Right cardiac atrium (tissue), 5 donors: ENCODE measurements at places on chromosomes 1 and 21.
A peak's percentile ranks its signal among the peaks of the same experiment; 100 is the strongest.

DNA sequence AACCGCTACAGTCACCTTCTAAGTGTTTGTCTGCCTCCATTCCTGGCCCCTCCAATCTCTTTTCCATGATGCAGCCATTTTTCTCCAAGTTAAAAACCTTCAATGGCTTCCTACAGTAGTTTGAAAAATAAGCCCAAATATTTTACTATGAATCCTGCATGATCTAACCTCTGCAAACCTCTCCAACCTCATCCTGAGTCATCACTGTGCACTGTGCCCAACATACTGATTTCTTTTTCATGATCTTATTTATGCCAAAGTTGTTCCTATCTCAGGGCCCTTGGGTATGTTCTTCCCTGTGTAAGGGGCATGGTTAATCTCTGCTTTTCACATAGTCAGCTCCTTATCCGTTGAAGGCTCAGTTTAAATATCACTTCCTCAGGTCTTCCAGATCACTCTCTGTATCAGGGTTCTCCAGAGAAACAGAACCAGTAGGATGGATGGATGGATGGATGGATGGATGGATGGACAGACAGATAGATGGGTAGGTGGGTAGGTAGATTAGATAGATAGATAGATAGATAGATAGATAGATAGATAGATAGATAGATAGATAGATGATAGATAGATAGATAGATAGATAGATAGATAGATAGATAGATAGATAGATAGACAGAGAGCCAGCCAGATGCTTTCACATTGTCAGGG lies 18.1 kb upstream of the PTPN14 start:
- DNase-seq, result no peak

- no peak for DNase-seq
Measured at GRCh38 chr1:231814521-231814920, 187.9 kb downstream of the DISC1 start.

GRCh38 chr1:57996400-57996799 lies 550.1 kb downstream of the OMA1 start:
- no peak for DNase-seq

GRCh38 chr1:168092566-168093355 lies 44.0 kb downstream of the GPR161 start:
- no peak for DNase-seq

GRCh38 chr1:6464514-6464836 lies 1.5 kb downstream of the TNFRSF25 start:
- DNase-seq, result peak; percentile 67

DNA sequence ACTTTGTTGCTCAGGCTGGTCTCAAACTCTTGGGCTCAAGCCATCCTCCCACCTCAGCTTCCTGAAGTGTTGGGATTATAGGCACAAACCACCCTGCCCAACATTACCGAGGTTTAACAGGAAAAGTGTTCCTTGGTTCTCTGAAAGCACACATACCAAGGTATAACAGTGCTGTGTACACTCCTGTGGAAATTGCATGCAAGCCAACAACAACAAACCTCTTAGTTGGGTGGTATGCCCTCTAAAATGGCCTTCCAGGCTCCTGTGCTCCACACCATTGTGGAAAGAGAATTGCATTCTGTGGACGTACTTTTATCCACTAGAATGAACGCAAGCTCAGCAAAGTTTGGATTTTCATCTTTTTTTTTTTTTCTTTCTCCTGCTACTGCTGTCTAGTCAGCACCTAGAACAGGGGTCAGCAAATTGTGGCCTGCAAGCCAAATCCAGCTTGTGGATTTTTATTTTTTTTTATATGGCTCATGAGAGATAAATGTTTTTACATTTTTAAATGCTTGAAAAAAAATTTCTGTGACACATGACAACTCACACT lies 192.2 kb upstream of the TNR start:
- no peak for DNase-seq

GRCh38 chr1:31936278-31936980 lies 1.7 kb downstream of the PTP4A2 start:
- no peak for DNase-seq

GRCh38 chr1:21903638-21904453 lies 33.3 kb downstream of the HSPG2 start:
- DNase-seq, result peak; percentile 79

DNA sequence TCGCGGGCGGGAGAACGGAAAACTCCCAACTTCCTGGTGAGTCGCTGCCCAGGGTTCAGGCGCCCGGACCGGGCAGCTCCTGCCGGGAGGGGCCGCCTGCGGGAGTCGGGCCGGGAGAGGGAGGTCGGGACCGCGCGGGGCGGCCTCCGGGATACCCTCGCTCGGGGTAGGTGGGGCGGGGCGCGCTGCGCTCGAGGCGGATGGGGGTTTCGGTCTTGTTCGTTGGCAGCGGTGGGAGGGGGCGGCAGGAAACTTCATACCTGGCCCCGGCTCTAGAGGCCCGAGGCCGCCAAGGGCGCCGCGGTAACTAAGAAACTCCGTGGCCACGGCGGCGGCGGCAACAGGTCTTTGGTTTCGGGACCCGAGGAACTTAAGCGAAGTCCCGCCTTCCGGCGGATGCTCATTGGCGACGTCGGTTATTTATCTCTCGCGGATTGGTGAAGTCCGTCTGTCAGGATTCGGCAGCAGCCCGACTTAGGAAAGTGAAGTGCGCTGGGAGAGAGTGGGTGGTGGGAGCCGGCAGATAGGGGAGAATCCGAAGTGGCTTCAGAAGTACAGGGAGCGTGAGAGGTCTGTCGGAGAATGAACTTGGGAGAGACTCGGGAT lies 546 bp downstream of the NEK7 start:
- peak; percentile 89 for DNase-seq

DNA sequence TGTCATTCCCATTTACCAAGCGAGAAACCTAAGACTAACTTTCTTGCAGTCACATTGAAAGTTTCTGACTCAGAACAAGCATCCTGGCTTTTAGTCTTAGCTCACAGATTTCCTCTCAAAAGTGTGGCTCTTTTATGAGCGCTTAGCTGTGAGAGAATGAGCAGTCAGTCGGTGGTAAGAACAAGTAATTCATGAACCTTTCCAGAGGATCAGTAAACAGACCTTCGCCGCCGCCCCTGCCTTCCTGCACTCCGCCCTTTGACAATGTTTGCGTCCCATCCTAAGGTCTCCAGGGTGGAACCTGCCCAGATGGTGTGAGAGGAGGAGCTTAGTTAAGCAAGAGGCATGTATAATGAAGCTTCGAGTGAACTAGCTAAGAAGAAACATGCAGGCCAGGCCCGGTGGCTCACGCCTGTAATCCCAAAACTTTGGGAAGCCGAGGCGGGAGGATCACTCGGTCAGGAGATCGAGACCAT lies 142.4 kb downstream of the GLUL start:
- DNase-seq, result no peak

- no peak for DNase-seq
Measured at GRCh38 chr1:228172591-228173527, 7.3 kb downstream of the IBA57 start.

DNA sequence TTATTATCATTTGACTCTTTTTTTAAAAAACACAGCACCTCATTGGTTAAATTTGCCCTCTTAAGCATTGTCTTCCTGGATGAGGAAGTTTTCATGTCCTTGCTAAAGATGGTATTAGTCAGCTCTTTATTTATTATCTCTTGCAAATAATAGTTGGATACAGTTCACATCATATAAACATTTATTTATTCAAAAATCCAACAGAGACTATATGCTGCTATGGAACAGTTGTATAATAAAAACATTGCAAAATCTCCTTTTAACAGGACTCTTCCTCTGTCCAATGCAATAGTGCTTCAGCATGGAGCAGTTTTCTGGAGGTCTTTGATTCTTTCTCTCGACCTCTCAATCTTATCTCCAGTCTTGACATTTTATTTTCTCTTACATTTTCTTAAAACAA lies 49.5 kb upstream of the VCAM1 start:
- no peak for DNase-seq

DNA sequence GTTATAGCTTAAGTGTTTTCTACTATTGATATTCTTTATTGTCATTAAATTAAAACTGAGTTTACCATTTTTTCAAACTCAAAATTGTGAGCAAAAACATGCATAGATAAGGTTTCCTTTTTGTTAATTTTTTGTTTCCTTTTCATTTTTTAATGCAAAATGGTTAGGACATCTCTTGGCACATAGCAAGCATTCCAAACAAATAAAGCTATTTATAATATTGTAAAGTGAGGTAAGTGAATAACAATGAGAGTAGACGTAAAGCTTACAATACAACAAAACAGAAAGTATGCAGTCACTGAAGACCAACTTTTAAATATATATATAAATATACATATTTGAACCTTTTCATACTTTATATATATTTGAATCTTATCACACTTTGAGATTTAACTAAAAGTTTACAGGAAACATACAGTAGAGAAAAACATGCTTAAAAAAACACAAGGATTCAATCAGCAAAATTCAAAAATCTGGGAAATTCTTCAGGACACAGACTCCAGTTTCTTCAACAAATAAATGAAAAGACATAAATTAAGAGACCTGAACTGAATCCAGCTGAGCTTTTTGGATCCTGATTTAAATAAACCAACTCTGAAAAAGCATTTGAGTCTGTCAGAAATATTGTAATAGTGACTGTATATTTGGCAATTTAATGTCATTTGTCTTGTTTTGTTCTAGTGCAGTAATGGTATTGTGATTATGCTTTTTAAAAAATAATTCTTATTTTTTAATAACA lies 67.5 kb upstream of the SAMSN1 start:
- DNase-seq, result no peak

DNA sequence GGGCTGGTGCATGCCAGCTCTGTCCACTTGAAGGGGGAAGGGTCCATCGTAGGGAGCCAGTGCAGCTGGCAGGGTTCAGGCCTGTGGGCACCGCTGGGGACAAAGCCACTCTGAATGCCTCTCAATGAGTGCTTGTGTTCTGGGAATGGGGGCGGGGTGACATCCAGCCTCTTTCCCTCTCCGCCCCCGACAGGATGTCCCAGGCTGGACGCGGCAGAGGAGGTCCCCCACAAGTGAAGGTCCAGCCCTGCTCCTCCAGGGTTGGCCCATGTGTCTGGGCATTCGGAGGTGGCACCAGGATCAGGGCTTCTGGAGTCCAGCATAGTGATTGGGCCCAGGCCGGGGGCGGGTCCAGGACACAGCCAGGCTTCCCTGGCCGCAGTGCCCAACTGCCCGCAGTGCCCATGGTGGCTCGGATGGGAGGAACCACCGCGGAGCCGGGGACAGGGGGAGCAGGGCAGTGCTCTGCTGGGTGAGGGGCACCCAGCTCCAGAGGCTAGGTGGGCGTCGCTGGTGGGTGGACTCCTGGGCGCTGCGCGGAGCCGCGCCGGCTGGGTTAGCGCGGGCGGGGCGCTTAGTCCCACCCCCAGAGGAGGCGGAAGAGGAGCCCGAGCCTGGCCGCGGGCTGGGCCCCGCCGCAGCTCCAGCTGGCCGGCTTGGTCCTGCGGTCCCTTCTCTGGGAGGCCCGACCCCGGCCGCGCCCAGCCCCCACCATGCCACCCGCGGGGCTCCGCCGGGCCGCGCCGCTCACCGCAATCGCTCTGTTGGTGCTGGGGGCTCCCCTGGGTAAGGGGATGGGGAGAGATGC lies at the start of gene SHISA4:
Gene SHISA4, plus strand, starts transcription at position 617 of the 808 bp plus-strand sequence. Its CDS starts 97 bp downstream, at position 714.
- DNase-seq, result peak; percentile 82

DNA sequence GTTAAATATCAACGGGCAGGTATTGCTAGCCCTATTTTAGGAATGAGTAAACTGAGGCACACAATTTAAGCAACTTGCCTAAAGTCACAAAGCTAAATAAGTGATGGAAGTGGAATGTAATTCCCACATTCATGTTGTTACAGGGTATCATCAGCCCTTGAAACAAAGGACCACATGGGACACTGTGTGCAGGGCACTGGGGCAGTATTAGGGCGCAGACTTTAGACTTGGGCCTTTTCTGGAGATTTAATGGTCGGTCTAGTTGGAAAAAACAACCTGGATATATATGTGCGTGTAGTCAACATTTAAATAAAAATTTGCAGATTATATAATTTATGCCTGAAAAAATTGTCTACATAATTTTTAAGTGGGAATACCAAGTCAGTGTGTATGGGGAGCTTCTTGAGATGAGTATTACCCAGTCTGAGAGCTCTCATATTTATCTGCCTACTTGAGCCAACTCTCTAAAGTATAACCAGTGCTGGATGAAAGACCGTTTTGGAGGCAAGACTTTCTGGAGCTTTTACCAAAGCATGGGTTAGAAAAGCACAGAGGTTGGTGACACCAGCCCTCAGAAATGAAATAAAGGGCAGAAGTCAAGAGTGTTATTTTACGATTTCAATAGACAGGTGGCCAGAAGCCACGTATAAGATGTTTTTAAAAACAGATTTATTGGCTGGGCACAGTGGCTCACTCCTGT lies 1.6 kb downstream of the KDM1A start:
- no peak for DNase-seq

DNA sequence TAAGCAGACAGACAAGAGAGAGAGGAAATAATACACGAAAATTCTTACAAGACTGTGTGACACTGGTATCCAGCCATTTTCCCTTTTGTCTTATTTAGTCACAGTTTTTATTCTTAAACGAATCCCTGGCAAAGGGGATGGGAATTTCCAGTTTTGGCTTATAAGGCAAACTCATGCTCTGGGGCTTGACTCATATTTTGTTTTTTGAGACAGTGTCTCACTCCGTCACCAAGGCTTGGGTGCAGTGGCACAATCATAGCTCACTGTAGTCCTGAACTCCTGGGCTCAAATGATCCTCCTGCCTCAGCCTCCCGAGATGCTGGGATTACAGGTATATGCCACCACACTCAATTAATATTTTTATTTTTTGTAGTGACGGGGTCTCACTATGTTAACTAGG lies 31.9 kb downstream of the PTGER3 start:
- DNase-seq, result no peak

DNA sequence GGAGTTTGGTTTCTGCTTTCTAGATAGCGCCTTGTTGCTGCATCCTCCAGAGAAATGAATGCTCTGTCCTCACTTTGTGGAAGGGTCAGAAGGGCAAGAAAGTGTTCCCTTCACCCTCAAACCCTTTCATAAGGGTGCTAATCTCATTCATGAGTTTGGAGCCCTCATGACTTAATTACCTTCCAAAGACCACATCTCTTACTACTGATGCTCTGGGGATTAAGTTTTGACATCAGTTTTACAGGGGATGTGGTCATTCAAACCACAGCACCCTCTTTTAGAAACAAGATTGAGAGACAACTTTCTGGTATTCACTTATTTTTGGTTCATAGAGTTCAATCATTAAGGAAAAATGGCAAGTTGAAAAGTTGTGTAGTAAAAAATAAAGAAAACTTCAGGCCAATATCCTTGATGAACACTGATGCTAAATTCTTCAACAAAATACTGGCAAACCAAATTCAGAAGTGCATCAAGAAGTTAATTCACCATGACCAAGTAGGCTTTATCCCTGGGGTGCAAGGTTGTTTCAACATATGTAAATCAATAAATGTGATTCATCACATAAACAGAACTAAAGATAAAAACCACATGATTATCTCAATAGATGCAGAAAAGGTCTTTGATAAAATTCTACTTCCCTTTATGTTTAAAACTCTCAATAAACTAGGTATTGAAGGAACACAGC lies 442.1 kb downstream of the PTBP2 start:
- no peak for DNase-seq

- peak; percentile 55 for DNase-seq
Measured at GRCh38 chr1:16189921-16190621, 22.4 kb downstream of the ARHGEF19 start.

- peak; percentile 58 for DNase-seq
Measured at GRCh38 chr1:3237994-3238702, 169.1 kb downstream of the PRDM16 start.
